ENCODE measurements at places on chromosomes 11 and 22. TPM values are rescaled to one million over a fixed set of nuclear protein-coding genes. Genes with fewer than 3 reads are reported as not detected.

DNA sequence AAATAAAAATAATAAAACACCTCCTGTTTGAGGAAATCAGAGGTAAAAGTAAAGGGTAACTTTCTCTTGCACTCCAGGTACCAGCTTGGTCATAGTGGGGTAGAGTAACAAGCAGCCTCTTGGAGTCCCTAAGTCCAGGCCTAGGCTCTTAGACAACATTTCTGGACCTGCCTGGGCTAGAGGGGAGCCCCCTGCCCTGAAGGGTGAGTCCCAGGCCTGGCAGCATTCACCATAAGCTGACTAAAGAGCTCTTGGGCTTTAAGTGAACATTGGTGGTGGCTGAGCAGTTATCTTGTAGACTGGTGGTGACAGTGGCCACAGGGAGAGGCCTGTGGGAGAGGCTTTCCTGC is 18.6 kb upstream of the OR56A3 start:
- DNase-seq = no peak

DNA sequence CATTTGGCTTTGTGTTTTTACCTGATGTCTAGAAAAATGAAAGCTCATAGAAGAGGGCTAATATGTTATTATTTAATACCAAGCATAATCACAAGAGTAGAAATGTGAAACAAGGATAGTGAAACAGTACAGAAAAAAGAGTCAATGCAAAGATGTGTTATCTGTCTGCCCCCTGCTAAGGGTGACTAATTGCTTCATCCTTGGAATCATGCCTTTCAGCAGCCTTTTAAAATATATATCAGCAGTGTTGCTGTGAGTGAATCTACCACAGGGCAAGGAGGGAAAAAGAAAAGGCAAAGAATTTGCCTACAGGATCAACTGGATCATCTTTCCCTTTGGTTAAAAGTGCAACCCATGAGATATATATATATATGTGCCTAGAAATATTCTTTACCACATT is 867.2 kb upstream of the RAG2 start:
- DNase-seq = no peak

- no peak for DNase-seq
These were observed 40.0 kb upstream of the SORL1 start for GRCh38 chr11:121412000-121412587.

Gene KCNJ1
- not detected for total RNA-seq

Gene USH1C
- not detected for total RNA-seq

Gene FAU
- total RNA-seq = 727 TPM

Gene ATG16L2
- 6.6 TPM for total RNA-seq

- peak; percentile 64 for DNase-seq
These were observed 101.3 kb upstream of the GAL start for GRCh38 chr11:68583041-68583446.

GRCh38 chr22:22882033-22882717 is 5.4 kb upstream of the IGLL5 start:
- DNase-seq = no peak

Gene RIMBP3B
- total RNA-seq = 0.13 TPM

DNA sequence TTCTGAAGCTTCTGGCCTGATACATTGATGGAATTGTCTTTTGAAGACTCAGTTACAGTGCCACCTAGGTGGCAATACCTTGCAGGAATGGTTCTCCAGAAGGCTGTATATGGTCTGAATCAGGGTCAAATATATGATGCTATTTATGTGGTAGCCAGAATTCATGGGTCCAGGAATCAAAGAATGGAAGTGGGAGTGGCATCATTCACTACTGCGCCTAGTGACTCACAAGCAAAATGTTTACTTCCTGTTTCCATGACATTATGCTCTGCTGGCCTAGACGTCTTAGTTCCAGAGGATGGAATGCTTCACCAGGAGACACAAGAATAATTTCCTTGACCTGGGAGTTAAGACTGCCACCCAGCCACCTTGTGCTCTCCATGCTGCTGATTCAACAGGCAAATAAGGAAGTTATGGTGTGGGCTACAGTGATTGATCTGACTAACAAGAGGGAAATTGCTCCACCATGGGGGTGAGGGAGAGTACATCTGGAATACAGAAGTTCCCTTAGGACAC is 491.8 kb downstream of the ETS1 start:
- DNase-seq = peak; percentile 93

Gene CAPN5
- 20.7 TPM for total RNA-seq

DNA sequence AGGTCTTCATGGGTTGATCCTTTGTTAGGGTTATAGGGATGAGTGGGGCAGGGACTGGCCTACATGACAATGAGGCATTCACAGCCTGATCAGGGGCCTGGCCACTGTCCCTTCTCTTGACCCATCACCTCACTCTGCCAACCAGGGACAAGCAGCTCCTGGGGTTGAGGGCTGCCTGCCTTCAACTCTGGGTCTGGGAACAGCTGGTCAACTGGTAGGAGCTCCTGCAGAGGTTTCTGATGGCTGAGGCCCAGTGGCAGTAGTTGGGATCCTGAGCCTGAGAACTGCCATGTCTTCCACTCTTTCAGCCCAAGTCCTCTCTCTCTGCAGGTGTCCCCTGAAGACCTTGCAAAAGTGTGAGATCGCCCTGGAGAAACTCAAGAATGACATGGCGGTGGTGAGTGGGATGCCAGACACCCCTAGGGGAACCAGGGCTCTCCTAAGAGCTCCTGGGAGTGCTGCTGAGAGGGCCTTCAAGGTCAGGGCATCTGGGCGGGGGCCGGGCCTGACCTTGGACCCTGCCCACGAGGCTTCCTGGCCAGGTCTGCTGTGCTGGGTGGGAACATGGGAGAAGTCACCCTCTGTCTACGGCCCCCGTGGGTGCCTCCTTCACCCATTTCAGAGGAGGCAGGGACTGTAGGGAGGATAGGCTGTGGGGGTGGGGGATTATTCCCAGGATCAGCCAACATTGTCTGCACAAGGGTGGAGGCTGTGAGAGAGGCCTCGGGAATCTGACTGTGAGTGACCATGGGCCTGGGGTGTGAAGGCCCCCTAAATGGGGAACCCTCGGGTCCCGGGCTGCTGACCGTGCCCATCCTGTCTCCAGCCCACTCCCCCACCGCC is 76.8 kb downstream of the MED15 start:
- no peak for DNase-seq

- DNase-seq = no peak
These were observed 20.2 kb upstream of the CTSD start for GRCh38 chr11:1783725-1784529.

DNA sequence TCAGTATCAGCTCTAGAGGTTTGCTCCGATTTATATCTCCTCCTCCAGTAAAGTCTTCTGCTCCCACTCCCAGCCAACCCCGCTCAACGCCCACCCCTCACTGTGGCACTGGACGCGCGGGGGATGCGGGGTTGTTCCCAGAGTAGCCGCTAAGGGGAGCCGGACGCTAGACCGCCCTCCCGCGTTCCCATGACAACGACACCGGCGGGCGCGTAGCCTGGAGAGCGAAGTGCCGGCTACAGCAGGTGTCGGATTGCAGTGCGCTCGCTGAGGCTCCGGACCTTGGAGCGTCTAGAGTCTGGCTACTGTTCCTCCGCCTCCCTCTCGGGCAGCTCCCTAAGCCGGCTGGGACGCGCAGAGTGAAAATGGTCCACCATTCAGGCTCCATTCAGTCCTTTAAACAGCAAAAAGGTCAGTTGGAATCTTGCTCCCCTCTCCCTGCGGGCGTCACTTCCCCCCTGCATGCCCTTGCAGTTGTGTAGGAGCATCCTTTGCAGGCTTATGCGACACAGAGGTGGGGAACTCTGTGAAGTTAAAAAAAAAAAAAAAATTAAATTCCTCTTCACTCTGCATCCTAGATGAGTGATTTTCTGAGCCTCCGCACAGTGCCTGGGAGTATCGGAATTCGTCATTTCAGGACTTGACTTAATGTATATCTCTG is at the start of gene ANO3:
ANO3 (plus strand) TSS at position 220 of the 661 bp plus-strand sequence; CDS start at position 366, 146 bp downstream.
- DNase-seq = peak; percentile 63

DNA sequence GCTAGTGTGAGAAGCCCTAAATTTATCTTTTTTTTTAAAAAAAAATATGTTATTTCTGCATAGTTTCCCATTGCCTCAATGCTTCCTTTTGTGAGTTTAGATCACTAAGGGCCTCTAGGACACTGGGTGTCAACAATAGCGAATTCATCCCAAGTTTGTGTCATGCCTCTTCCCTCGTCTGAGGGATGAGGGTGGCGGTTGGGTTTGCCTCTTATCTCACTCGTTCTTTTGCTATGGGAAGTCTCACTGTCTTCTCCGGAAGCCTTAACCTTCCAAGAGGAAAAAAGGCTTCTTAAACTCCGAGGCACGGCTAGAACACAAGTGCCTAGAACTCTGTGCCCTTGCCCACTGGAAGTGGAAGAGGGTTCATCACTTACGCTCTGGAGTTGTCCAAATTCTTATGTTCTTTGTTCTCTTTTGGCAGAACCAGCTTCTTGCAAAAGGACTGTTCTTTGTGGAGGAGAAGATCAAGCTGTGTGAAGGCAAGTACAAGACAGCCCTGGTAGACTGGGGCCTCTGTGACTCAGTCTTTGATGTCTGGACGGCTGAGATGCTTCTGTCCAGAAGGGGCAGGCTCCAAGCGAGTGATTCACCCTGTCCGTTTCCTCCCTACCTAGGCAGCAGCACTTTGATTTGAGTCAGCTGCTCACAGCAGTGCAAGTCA is 78.5 kb downstream of the TRAF6 start:
- peak; percentile 92 for DNase-seq

DNA sequence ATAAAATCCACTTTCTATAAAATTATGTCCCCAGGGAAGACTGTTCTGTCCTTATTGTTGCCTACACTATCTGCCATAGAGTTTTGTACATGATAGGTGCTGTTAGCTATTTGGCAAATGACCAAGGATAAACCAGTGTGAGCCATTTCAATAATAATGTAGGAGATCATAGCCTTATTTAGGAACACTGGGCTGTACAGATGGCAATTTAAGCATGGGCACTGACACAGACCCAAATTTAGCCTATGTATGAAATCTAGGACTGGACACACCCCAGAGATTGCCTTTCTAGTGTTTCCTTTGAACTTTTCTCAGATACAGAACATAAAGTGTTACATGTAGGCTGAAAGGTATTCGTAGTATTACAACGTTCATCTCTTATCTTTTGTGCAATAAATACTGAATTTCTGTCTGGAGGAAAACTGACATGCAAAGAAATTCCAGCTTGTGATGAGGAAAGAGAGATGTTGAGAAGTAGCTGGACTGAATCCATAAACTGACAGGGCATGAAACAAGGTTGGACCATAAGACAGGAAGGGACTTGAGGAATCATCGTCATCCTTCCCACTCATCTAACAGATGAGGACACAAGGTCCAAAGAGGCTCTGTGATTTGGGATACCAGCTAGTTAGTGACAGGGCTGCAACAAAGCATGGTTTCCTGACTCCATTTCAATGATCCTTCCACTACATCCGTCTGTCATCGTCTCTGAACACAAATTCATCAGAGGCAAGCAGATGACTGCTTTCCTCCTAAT is 60.3 kb downstream of the TMPRSS5 start:
- DNase-seq = no peak

Gene METTL15
- total RNA-seq = 12.9 TPM

GRCh38 chr22:38203090-38203810 is 1.5 kb downstream of the MAFF start:
- DNase-seq = no peak

DNA sequence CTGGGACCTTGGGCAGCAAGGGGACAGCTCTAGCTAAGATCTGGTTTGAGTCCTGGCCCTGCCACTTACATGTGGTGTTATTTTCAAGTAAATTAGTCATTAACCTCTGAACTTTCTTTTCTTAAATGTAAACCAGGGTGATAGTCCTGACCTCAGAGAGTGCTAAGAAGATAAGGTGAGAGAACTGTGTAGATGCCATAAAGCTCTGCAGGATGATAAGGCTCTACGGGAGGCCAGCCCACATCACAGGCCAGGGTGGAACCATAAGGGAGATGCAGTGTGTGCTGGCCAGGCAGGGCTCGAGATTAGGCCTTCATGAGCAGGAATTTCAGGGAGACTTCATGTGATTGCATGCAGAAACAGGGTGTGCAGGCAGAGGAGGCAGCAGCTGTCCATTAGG is 24.2 kb downstream of the NECTIN1 start:
- no peak for DNase-seq

- DNase-seq = no peak
These were observed 81.9 kb downstream of the CEP164 start for GRCh38 chr11:117409511-117409910.

Gene SORL1
- 0.42 TPM for total RNA-seq

GRCh38 chr11:78715639-78716311 is 141.1 kb upstream of the NARS2 start:
- peak; percentile 89 for DNase-seq

- no peak for DNase-seq
These were observed at the start of gene RASSF10 for GRCh38 chr11:13008625-13009475. Gene RASSF10, plus strand, starts transcription at chr11:13009316. Its CDS starts 261 bp downstream, at chr11:13009577.

- no peak for DNase-seq
These were observed 50.8 kb upstream of the ELF5 start for GRCh38 chr11:34564406-34564805.

DNA sequence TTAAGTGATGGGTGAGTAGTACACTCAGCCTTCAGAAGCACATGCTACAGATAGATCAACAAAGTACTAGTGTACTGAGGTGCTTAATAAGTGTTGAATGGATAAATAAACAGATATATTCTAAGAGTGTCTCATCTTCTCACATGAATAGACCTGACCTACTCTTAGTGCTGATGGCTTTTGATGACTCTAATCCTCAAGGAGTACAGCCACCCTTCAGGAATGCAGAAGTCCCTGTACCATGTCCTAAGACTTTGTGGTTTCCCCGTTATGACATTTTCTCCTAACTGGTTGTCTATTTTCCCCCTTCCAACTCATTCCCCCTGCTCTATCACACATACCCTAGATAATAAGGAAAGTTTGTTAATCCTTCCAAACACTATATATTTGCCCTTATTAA is 61.6 kb downstream of the C11orf65 start:
- DNase-seq = no peak

Gene PLAAT3
- total RNA-seq = 8.0 TPM

DNA sequence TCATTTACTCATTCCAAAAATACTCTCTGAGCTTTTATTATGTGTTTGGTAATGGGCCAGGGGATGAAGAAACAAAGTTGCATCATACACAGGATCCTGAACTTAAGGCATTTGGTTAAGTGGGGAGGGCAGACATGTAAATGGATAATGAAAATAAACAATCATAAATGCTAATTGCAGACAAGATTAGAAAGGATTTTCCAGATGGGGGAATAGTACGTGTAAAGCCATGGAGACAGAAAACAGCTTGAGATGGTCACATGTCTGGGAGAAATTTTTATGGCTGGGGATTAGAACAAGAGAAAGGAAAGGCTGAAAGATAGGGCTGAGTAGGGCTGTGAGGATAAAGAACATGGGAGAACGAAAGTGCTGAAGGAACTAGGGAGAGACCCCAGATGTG is 534.3 kb upstream of the LARGE1 start:
- DNase-seq = no peak

DNA sequence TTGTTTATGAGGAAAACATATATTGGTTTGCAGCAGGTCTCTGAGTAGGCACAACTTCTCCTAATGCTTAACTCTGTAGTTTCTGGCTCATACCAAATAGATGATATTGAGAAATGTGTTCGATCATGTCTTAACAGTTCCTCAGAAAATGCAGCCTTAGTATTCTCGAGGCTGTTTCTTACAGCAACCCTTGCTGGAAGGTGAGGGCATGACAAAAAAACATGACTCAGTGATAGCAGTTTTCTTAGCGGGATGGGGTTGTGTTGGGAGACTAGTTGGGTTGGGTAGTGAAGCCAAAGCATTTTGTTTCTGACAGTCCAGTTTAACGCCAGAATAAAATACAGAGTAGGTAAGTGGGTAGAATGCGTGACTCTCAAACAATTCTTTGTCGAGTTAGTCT is 94.7 kb upstream of the PARVA start:
- no peak for DNase-seq

- DNase-seq = no peak
These were observed 40.7 kb upstream of the DKK3 start for GRCh38 chr11:12048936-12049790.

Gene CTTN
- 358 TPM for total RNA-seq

Gene ADM2
- 1.1 TPM for total RNA-seq

All from HFFc6 (cell line).